Keratinocyte (primary cell): ENCODE measurements at places on chromosomes 5 and 9. TPM values are rescaled to one million over a fixed set of nuclear protein-coding genes. Genes with fewer than 3 reads are reported as not detected.

Gene RANBP6
- 7.4 to 14.7 TPM (median 10.9 TPM) in 3 replicates for polyA plus RNA-seq

Gene ARID3C
- 0.03 to 0.05 TPM in 2 of 3 replicates, not detected in the other for polyA plus RNA-seq

Gene FBP2
- polyA plus RNA-seq: not detected in 3 replicates

- DNase-seq: no peak
Observed at GRCh38 chr5:10702040-10702629, 58.9 kb downstream of the DAP start.

DNA sequence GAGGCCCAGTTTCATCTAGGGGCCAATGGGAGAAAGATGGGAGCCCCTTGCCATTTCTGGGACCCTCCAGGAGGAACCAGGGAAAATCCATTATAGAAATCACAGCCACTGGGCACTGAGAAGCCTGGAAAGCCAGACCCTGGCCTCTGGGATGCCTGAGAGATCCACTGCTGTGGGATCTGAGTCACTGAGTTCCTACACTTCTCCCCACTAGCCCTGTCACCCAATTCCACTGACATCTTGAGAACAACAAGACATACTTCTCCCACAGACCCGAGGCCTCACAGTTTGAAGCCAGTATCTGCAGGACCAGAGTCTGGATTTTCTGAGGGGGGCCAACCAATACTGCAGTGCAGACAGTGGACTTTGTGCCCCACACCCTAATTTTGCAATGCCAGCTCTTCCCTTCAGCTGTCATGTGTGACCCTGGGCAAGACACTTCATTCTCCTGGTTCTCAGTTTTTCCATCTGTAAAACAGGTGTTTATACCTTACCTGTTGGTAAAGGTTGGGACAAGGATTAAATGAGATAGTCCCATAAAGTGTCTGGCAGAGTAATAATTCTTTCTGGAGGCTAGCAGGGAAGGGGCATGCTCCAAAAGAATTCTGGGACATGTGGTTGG lies 46.5 kb downstream of the CXXC5 start:
- DNase-seq: no peak

GRCh38 chr5:87182649-87183048 lies 85.0 kb upstream of the RASA1 start:
- DNase-seq: no peak

DNA sequence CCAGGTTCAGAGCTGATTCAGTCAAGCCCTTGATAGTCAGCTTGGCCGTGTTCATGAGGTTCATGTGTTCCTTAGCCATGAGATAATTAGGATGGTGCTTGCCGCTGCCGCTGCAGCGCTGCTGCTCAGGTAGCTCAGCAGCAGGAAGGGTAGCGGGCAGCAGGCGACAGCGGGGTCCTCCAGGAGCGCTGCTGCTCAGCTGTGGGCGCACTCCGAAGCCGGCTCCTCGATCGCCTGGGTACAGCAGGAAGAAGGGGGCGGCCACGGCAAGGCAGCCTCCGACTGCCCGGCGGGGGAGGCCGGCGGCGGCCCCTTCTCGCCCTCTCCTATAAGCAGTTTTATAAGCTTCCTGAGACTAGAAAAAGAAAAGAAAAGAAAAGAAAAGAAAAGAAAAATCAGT lies 1253.6 kb downstream of the EFNA5 start:
- DNase-seq: no peak

DNA sequence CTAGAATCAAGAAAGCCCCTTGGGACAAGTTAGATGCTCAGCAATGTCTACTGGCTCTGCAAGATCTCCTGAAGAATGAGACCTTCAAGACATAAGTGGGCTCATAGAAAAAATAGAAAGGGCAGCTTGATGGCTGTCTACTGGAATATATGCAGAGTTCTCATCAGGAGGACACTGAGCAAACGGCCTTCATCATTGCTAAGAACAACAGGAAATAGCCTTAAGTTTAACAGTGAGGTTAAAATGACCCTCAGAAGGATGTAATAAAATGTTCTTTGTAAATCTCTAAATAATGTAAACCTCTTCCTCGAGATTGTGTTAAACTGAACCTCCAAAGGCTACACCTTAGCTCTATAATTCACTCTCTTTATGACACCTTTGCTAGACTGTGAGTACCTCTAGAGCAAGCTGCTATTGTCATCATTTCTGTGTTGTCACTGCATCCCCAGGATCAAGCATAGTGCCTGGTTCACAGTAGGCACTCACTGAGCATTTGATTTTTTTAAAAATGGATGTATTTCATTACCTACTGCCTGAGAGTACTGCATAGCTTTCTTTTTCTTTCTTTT lies 22.2 kb upstream of the LHFPL2 start:
- no peak for DNase-seq

GRCh38 chr5:138643040-138643791 lies 68.0 kb upstream of the HSPA9 start:
- DNase-seq: no peak
